ENCODE measurements at places on chromosomes 5 and 9.

GRCh38 chr5:151092762-151093161 lies 11.9 kb upstream of the TNIP1 start:
- DNase-seq = no peak

DNA sequence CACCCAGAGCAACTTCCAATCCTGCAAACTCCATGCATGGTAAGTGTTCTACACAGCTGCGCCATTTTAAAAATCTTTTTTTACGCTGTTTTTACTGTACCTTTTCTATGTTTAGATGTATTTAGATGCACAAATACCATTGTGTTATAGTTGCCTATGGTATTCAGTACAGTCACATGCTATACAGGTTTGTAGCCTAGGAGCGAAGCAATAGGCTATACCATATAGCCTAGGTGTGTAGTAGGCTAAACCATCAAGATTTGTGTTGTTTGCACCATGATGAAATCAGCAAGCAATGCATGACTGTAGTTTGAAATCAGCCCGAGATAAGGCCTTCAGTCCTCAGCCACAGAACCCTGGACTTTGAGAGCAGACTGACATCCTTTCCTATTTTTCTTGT lies 101.2 kb downstream of the LIX1 start:
- DNase-seq = no peak

- DNase-seq = no peak
Observed at GRCh38 chr9:93898026-93898425, 57.1 kb downstream of the BARX1 start.

- DNase-seq = peak; percentile 85
Observed at GRCh38 chr9:70407081-70407503, 7.4 kb downstream of the KLF9 start.

DNA sequence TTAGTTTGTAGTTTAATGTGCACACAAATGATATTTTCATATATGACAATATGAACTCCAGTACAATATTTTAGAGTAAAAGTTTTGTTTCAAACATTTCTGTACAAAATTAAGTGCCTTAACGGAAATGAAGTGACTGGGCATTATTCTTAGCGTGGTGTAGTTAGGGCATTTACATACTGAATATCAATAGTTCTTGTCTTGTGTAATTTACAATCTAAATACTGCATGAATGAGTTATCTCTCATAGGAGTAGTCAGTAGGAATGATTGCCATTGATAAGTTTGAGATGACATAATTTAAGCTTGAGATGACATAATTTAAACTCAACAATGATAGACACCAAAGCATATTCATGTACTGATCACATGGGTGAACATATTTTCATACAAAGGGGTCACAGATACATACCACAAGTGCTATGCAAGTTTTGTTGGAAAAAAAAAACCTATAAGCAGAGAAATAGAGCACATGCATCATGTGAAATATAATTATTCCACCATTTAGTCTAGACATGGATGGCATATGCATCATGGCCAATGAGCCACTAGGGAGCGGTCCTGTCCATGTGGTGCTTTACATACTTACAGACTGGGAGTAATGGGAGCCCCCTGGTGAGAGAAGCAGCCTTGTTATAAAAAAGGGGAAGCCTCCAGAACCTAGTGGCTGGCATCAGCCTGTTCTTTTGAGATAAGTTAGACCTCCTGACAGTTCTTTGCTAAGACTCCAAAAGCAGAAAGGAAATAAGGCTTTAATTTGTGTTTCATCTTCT lies 1523.9 kb downstream of the MAT2B start:
- peak; percentile 2 for DNase-seq

DNA sequence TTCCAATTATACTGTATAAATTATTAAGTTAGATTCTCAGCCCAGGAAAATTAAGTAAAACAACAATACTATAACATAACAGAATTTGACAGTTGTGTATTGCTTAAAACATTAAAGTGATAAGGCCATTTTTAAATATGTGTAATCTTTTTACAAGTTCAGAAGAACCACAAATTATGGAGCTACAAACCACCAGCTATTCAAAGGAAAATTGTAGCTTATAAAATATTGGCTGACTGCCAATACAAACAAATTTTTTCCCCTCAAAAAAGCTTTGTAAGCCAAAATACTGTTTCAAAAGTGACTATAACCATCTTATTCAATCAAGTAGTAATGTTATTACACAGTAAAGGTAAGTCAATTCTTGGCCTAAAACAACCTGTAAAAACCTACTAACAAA lies 21.9 kb downstream of the STRBP start:
- no peak for DNase-seq

- DNase-seq = no peak
Observed at GRCh38 chr5:165104611-165105010, 1599.2 kb downstream of the MAT2B start.

GRCh38 chr9:5382479-5382878 lies 42.8 kb upstream of the RLN1 start:
- DNase-seq = no peak

- DNase-seq = no peak
Observed at GRCh38 chr5:167245868-167246267, 1045.6 kb upstream of the WWC1 start.
